CD4-positive, alpha-beta T cell treated with Interleukin-6 at 100 ng/mL for 8 hours (primary cell): ENCODE measurements at places on chromosomes 1 and 21.
A peak's percentile ranks its signal among the peaks of the same experiment; 100 is the strongest.

DNA sequence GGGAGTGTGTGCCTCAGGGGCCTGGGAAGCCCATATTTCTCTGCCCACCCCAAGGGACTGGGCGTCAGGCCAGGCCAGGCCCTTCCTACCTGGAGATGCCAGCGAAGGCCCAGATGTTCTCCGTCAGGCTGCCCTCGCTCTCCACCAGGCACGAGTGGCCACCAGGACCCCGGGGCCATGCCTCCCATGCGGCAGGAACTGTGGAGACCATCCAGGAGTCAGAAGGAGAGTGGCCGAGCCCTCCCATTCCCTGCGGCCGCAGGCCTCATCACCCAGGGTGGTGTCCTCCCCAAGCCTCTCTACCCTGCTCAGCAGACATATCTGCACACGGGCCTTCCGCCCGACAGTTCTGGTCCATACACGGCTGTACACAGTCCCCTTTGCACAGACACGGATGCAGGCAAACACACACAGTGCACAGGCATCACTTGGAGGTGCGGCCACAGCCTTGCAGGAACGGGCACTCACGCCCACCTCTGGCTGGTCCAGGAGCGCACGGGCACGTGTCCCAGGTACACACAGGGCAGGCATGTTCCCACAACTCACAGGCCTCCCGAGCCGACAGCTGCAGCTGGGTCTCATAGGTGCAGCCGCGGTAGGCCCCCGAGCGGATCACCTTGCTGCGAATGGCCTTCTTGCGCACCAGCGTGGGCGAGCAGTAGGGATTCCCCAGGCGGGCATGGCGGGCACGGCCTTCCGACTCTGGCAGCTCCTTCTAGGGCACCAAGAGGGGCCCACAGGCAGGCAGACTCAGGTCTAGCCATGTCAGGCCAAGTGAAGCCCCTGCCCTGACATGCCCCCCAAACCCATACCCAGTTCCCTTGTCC is 5.9 kb upstream of the KIF17 start:
- DNase-seq = no peak

GRCh38 chr1:43879996-43880395 is 53.6 kb upstream of the ARTN start:
- DNase-seq = no peak

GRCh38 chr1:181112071-181112929 is 23.8 kb downstream of the IER5 start:
- no peak for DNase-seq

DNA sequence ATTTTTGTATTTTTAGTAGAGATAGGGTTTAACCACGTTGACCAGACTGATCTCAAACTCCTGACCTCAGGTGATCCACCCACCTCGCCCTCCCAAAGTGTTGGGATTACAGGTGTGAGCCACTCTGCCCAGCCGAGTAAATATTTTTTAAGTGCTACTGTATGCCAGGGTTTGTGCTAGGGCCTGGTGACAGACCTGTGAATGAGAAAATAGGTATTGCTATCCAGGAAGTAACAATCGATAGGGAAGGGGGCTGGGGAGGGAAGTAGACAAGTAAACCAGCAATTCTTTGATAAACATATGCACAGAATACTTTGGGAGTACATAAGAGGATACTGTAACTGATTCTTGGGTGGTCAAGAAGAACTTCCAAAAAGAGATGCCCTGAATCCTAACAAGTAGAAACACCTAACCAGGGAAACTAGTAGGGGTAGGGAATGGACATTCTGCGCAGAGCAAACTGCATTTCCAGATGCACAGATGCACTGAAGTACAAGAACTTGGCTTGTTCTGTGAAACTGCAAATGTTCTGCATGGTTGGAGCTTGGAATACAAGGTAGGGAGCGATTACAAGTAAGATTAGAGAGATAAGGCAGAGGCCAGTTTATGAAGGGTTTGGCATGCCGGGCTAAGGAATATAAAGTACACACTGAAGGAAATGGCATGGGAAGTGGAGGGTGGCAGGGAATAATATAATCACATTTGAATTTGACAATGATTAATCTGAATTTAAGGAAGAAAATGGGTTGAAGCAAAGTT is 19.0 kb upstream of the DOCK7 start:
- no peak for DNase-seq

DNA sequence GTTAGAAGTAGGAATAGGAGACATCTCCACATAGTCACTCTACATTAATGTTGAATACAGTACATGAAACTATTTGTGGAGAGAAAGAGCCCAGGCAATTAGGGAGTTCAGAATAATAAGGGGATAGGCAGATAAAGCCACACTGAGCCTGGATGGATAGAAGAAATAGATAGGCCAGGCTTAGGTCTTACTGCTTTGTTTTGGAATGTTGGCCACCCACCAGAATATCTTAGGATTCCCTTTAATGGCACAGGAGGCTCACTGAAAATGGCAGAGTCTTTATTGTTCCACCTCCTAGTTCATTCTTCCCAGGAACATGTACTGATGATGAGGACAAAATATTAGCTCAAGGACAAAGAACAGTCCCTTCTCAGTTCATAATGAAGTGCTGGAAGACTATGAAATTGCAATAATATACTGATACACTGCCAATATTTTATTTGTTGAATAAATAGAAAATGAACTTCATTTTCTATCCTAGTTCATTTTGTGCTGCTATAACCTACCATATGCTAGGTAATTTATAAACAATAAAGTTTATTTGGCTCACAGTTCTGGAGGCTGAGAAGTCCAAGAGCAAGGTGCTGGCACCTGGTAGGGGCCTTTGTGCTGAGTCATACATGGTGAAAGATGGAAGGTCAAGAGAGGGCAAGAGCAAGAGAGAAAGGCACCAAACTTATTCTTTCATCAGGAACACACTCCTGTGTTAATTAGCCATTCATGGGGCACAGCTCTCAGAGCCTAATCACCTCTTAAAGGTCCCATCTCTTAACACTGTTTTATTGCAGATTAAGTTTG is 87.3 kb downstream of the TBX15 start:
- DNase-seq = no peak

DNA sequence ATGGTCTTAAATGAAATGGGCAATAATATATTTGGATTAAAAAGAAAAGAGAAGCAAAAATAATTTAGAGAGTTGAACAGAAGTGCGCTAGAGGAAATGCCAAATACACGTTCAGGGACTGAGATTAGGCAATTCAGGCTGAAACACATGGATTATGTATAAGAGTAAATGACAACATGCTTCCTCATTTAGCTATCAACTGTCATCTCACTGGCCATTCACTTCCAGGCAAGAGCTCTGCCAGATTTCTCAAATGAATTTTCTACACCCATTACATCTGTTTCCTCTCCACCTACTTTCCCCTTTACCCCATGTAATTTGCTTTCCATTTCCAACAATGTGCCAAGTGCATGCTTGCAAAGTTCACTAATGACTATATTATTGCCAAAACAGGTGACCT is 582.4 kb downstream of the LTN1 start:
- no peak for DNase-seq

- DNase-seq = no peak
Measured at GRCh38 chr21:45767071-45768006, 123.8 kb downstream of the PCBP3 start.

- no peak for DNase-seq
Measured at GRCh38 chr1:59352065-59352464, 55.2 kb downstream of the FGGY start.

GRCh38 chr1:210600421-210601159 is 271.9 kb downstream of the HHAT start:
- DNase-seq = no peak

DNA sequence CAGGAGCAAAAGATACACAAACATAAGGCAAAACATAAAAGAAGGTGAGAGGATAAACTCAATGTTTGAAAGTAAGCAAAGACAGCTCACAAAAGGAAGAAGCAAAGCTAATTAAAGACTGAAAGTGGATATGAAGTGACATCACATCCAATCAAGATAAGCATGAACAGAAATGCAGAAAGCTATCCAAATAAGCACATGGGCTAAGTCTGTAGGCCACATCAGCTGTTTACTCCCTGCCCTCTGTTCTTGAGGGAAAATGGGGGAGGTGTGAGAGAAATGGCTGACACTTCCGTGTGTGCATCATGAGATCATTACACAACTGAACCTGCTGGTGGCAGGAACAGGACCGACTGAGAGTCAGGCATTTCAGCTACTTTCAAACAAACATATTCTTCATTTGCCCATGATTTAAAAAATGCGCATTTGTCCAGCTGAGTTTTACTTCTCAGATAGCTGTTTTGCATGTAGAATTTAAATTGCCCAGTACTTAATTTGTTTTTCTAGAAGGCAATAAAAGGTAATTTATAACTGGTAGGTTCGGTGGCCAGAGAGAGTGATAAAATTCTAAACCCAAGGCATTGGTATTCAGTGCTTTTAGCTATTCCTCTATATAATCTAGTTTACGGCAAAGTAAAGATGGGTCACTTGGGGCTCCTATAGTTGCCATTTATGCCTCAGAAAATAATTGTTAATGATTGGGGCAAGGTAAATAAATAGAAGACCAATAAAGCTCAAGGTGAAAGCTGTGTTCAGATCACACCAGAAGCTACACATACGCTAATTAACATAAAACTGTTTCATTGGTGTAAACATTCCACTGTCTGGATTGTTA is 27.2 kb upstream of the MAN1A2 start:
- DNase-seq = peak; percentile 24
